ENCODE measurements at places on chromosomes 3 and 15.

- DNase-seq = peak; percentile 37
These were observed at the start of gene ADAMTS9 for GRCh38 chr3:64687781-64688604. ADAMTS9 (minus strand) TSS chr3:64688000; CDS start chr3:64687657, 343 bp downstream.

DNA sequence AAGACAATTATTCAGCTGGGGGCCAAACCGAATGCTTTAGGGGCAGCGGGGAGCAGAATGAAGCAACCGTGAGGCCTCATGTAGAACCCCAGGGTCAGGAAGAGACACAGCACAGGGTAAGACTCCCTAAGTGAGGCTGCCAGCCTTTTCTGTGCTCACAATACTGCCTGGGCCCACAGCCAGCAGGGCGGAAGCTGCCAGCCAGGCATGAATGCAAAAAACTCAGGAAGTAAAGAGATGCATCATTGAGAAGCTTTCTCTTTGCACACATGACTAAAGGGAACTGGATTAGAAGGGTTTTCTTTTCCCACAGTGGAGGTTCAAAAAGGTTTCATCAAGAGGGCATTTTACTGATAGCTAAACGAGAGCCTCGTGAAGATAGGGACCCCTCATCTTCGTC is 33.3 kb downstream of the CA12 start:
- DNase-seq = peak; percentile 54

GRCh38 chr3:54447427-54447826 is 325.1 kb downstream of the CACNA2D3 start:
- DNase-seq = no peak

DNA sequence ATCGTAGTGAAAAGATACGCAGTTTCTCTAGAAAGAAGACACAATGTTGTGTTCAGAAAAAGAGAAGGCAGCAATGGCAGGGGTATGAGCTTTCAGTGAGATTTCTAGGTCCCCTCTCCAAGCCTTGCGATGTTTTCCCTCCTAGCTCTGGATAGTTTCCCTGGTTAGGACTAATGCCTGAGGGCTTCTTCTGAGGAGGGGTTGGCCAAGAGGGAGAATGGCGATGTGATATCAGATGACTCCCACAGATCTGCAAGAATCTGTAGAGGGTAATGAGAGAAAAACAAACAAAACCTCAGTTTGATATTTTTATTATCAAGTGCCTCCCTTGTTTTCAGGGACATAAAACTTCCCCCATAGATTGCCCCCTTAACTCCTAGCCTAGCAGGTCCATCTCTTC is 4.1 kb upstream of the CLDN1 start:
- DNase-seq = no peak

DNA sequence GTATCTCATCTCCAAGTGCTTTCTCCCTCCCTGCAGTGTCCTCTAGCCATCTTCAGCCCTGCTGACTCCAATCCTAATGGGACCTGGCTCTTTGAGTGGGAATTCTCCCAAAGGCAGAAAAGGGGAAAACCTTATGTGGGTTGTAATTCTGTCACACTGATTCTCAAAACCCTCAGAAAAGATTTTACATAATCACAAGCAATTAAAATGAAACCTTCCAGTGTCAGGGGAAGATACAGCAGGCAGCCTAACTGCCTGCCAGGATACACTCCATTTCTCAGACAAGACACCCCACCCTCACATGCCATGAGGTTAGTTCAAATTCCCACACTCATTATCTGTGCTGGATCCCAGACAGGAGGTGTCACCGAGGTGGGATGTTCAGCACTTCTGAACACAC is 121.4 kb downstream of the RFTN1 start:
- DNase-seq = no peak

- peak; percentile 49 for DNase-seq
These were observed 924 bp upstream of the SIN3A start for GRCh38 chr15:75452364-75452864.

DNA sequence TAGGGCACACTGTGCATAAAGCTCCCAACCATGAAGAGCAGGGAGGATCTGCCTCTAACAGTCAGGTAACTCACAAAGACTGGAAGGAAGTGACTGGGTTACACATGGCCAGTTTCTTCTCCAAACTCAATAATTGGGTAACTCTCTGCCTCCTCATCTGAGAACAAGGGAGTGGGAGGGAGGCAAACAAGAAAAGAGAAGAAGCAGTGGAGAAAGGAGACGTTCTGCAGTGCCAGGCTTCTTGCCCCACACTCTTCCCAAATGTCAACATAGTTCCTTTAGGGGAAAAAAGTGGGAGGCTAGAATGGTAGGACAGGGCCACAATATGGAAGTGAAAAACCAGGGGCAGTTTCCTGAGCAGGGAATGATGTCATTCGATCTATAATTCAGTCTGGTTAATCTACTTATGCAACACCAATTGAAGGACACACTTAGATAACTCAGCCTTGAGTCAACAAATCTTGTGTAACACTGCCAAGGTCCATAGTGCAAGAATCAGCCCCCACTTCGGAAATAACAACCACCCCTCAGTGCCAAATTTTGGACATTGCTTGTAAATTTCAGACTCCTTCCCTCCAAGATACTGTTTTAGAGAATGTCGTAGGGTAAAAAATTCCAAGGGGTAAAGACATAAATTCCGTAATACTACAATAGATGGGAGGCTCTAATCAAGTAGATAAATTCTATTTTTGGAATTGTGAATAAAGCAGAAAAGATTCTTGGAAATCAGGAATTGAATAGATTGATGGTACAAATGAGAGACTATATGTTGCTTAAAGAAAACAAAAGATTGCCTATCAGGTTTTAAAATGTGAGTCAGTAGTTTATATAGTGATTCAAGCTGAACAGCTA is 143.0 kb downstream of the LPP start:
- DNase-seq = no peak

DNA sequence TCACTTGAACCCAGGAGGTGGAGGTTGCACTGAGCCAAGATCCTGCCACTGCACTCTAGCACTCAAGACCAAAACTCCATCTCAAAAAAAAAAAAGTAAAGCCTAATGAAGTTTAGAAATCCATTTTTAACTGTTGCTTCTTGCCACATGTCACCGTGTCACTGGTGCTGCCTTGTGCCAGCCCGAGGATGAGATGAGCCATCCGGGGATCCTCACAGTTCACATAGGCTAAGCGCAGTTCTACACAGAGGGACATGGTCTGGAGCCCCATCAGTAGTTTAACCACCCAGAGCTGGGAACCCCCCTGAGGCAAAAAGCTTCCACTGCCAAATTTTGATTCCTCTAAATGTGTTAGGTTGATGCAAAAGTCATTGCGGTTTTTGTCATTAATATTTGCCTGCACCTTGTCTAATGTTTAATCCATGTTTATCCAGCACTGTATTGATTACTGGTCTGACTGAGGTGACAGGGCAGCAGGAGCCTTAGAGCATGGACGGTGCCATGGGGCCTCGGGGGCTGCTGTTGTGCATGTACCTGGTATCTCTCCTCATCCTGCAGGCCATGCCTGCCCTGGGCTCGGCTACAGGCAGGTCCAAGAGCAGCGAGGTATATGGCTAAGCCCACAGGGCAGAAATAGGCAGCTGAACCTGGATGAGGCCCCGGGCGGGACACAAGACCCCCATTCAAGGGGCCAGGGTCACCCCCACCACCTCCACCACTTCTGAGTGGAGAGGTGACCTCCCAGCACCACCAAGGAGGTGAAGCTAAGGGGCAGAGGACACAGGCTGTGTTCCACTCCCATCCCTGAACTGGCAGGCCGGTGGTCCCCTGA is at the start of gene ITIH1:
TSS of gene ITIH1 (plus strand) at position 473 of the 832 bp plus-strand sequence. CDS start at position 490, 17 bp downstream.
- no peak for DNase-seq

DNA sequence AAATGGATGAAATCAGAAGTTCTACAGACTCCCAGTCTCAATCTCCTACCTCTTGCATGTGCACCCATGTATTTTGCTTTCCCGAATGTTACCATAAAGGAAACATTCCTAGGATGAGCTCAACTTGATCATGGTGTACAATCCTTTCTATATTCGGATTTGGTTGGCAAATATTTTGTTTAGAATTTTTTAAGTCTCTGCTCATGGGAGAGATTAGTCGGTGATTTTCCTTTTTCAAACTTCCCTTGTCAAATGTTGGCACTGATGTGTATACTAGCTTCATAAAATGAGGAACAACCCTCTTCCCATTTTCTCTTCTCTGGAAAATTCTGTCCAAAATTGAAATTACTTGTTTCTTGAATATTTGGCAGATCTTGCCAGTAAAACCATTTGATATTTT is 317.6 kb upstream of the RASGRP1 start:
- no peak for DNase-seq
